ENCODE measurements at places on chromosomes 3 and 15.
A peak's percentile ranks its signal among the peaks of the same experiment; 100 is the strongest.

- DNase-seq = no peak
Observed at GRCh38 chr3:57673156-57673555, 19.7 kb downstream of the DENND6A start.

DNA sequence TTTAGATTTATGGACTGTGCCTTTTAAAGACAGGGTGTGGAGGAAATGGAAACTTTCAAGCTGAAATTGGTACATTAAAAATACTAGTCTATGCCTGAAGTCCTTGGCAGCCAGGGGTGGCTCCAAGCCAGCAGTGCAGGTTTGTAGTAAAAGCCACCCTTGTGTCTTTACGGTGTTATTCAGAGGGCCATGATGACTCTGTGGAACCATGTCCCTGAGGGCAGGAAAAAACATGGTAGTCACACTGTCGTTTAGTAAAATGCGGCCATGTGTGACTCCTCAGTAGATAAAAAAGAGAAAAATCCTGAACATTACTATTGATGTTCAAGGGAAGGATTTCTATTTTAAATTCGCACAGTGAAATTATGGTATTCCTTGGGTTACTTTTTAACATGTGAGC, 2.7 kb downstream of the FAN1 start:
- no peak for DNase-seq

- no peak for DNase-seq
Observed at GRCh38 chr3:24595796-24596195, 101.1 kb upstream of the THRB start.

DNA sequence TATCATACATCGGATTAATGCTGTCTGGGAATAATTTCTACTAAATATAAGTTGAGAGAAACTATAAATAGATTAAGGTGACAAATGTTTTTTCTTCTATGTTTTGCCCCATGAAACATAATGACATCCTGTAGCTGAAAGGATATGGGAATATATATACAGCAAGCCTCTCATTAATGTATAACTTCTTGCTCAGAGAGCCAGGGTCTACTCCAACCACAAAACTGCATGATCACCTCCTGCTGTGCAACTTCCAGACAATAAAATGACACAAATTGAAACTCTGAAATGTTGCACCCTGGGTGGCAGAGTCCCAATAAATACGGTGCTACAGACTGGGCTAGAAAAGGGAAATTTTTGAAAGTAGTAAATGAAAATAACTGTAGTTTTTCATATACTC, 571.9 kb upstream of the CBLB start:
- no peak for DNase-seq

DNA sequence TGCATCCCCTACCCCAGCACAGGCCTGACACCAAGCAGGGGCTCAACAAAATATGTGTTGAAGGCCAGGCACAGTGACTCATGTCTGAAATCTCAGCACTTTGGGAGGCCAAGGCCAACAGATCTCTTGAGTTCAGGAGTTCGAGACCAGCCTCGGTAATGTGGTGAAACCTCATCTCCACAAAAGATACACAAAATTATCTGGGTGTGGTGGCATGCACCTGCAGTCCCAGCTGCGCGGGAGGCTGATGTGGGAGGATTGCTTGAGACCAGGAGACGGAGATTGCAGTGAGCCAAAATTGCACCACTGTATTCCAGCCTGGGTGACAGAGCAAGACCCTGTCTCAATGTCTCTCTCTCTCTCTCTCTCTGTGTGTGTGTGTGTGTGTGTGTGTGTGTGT, 30.7 kb upstream of the CYP11A1 start:
- DNase-seq = no peak

DNA sequence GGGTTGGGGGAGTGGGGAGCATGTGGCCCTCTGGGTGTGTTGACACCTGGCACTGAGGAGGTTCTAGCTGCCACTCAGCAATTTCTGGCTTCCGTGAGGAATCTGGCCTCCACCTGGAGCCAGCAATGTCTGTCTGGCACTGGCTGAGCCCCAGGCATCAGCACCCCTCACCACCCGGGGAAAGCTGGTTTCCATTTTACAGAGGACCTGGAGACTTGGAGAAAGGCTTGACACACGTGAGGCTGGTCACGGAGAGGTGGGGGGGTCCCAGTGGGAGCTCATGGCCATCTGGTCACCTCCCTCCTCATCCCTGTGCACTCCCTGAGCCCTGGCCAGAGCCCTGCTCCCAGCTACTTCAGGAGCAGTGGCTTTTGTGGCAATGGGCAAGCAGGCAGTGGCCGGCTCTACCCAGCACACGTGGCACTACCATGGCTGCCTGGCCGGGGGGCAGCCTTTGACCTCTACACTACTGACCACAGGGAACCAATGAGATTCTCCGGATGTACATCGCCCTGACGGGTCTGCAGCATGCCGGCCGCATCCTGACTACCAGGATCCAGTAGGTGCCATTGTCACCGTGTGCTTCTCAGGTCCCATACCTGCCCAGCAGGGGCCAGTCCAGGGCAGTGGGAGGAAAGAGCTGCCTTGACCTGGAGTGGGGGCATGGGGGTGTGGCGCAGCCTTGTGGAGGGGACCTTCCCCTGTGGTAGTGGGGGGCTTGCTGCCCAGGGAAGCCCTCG, 28.5 kb downstream of the ACAD9 start:
- no peak for DNase-seq

DNA sequence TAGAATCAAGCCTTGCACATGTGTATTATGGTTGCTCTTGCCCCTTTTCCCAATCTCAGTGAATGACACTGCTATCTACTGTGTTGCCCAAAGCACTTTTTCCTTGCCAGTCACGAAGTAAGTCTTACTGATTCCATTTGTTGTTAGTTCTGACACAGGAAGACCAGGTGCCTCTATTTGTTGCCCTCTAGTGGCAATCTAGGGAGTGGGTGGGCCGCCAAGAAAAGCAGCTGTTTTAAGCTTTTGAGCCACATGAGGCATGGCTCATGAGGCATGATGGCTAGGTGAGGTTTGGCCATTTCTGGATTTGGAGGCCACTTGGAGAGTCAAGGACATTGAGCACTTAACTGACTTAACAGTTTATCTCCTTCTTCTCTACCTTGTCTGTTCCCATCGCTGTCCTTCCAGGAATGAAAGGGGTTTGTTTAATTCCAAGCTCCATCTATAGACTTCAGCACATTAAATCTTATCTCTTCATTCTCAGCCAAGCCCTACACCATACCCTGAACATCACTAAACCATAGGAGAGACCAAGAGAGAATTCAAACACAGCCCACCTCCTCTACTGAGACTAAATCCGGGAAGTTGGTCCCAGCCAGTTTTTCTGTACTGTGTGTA, 103.1 kb downstream of the HCN4 start:
- DNase-seq = peak; percentile 18

DNA sequence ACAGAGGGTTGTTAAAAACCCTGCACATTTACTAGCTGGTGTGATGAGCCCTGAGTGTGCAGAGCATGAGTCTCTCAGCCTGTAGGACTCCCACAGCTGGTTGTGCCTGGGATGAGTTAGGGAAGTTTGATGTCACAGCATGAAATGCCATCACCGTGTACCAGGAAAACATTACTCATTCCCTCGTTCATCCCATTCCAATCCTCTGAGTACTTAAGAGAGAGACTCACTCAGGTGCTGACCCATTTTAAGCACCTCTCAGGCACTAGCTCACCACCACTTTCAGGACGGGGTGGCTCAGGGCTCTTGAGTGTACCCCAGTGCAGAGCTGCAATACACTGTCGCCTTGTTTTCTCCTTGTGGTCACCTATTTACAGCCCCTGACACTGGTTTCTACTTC, 18.7 kb downstream of the MGLL start:
- no peak for DNase-seq

GRCh38 chr3:154954757-154955156, 125.4 kb upstream of the MME start:
- no peak for DNase-seq

- no peak for DNase-seq
Observed at GRCh38 chr3:29972320-29972993, 633.9 kb upstream of the TGFBR2 start.

DNA sequence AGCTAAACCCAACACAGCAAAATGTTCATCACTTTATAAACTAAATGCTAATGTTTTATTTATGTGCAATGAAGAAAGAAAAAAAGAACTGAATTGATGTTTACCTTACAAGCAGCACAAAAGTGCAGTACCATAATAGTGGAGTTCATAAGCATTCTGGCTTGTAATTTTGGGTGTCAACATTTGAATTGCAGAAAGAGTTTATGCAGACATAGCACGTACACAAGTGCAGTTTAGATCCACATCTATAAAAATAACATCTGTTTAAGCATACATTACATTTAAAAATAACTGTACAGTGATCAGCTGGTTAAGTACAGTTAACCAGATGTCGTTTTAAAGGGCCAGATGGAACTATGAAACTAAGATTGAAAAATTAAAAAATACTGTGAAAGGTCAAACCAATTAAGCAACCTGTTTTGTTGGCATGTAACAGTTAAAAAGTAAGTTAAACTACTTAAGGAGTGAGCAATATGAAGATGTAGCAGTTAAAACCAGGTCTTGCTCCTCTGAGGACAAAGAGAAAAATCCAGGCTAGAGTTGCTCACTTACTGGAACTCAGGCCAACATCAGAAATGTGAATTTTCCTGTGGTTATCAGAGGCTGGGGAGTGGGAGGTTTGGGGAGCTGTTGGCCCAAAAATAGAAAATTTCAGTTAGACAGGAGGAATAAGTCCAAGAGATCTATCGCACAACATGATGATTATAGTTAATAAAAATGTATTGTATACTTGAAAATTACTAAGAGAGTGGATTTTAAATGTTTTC, 204.9 kb upstream of the MDFIC2 start:
- no peak for DNase-seq

DNA sequence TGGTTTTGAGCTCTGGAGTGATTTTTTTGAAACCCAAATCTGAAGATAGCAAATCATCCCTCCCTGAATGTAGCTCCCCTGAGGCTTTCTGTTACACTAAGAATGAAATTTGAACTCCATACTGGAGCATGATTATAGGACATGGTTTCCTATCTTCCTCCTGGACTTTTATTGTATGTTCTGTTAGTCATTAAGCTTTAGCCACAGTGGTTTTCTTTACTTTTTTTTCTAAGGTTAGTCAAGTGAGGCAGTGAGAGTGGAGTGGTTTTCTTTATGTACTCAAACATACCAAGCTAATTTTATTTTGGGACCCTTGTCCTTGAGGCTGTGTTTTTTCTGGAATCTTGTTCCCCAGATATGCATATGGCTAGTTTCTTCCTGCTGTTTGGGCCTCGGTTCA, 55.2 kb upstream of the FRMD4B start:
- no peak for DNase-seq

- no peak for DNase-seq
Observed at GRCh38 chr15:42915654-42916315, 4.8 kb downstream of the TTBK2 start.

DNA sequence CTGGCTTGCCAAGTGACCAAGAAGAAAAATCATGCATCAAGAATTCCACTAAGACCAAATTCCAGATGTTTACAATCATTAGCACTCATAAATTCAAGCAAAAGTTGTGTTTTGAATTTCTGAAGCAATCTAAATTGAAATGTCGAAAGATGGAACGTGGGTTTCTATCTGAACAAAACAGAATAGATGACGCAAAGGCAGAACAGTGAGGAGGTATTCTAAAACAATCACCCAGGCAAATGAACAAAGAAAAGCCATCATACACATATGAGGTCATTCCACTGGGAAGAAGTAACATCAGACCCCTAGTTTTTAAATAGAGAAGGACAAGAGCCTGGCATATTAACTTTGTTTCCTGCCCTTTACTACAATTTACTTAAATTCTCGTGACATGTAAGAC, 58.0 kb downstream of the MCF2L2 start:
- no peak for DNase-seq

DNA sequence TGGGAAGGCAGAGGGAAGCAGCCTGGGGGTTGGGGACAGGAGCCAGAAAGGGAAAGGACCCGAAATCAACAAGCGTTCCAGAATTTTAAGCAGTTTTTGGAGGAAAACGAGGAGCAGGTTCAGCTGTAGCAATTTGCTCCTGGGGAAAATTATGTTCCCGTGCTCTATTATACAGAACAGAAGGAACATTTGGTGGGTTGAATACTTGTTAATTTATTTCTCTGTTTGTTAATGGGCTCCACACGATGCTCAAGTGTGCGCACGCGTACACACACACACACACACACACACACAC, 149.2 kb upstream of the LINGO1 start:
- no peak for DNase-seq

GRCh38 chr3:169227911-169228310, 435.6 kb downstream of the MECOM start:
- no peak for DNase-seq

DNA sequence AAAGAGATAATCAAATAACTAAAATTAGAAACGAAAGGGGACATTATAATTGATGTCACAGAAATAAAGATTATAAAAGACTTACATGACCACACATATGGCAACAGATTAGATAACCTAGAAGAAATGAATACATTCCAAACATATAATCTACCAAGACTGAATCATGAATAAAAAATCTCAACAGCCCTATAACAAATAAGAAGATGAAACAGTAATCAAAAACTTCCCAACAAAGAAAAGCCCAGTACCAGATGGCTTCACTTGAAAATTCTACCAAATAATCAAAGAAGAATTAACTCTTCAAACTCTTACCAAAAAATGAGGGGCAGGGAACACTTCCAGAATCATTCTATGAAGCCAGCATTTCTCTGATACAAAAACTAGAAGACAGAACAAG, 11.8 kb downstream of the TOP2B start:
- DNase-seq = no peak

DNA sequence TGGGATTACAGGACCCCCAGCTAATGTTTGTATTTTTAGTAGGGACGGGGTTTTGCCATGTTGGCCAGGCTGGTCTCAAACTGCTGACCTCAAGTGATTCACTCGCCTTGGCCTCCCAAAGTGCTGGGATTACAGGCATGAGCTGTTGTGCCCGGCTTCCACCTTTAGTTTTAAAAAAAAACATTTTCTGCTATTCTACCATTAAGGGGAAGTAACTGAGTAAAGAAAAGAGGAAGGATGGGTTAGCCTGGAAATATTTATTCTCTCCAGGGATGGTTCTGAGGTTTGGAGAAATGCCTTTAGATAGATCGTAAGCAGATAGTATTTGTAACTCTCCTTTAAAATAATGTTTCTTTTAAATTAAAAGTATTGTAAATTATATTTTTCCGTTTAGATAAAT, 3.1 kb downstream of the AP4E1 start:
- no peak for DNase-seq

GRCh38 chr15:80003934-80004472, 33.0 kb upstream of the BCL2A1 start:
- no peak for DNase-seq

- DNase-seq = no peak
Observed at GRCh38 chr3:59288951-59289350, 239.1 kb upstream of the CFAP20DC start.

- no peak for DNase-seq
Observed at GRCh38 chr3:56681984-56682461, 1.0 kb downstream of the TASOR start.
